ENCODE measurements at places on chromosomes 1 and 21.

DNA sequence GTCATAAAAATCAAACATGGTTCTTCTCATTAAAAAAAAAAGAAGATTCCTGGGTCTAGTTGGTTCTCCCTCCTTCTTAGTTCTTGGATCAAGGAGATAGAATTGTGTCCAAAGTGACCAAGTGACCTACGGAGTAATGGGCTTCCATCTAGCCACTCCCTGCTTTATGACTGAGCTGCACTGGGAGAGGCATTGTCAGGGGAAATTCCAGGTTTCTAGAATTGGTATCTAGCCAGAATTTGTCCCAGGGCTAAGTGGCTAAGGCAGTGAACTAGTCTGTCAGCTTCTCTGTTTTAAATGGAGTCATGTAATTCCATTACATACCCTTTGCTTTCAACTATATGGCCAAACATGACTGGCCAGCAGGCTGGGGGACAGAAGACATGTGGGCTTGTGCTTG is 40.1 kb upstream of the ERG start:
- no peak for DNase-seq

DNA sequence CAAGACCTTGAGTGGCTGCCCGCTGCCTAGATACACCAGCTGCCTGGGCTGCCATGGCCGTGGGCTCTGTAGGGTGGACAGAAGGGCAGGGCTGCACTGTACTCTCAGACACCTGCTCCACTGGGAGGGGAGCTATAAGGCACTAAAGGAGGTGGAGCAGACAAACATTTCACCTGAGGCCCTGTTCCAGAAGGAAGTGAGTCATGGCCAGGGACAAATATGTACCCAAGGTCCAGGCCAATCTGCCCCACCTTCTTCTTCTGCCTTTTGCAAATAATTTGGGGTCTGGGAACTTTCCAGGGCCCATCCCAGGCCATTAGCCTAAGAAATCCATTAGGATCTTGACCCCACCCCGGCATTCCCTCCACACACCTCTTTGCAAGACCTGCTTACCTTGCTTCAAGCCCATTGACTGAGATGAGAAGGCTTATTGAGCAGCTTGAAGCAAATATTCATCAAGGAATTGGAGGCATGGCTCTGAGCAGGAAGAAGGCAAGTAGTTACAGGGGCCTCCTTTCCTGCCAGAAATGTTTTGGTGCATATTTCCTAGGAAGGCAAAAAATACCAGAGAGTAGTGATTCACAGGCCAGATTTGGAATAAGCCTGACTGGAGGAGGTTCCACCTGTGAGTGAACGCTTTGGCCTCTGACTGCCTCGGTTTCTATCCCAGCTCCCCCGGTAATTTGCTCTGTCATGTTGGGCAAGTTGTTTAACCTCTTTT is at the start of gene CAPN8:
Gene CAPN8 (minus strand): TSS at position 110 of the 721 bp plus-strand sequence. CDS start 55 bp downstream, at position 55.
- DNase-seq = no peak

GRCh38 chr1:231386466-231386865 is 35.6 kb downstream of the EGLN1 start:
- no peak for DNase-seq

GRCh38 chr1:211566431-211567025 is 12.4 kb downstream of the SLC30A1 start:
- DNase-seq = no peak

GRCh38 chr1:170267317-170267716 is 121.6 kb downstream of the NTMT2 start:
- DNase-seq = no peak

DNA sequence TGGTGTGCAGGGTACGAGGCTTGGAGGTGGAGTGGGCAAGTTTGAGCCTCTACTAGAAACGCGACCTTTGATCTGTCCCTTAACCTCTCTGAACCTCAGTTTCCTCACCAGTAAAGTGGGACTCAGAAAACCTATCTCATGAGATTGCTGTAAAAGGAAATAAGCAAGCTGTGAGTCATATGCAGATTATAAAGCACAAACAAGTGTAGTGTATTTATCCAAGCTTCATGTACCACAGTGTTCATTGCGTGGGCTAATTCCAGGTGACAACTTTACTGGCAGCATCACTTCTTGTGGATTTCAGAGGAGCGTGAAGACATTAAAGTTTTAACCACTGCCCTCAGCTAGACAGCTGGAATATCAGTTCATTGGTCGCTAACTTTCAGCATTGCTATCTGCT is 44.4 kb downstream of the ZNF697 start:
- DNase-seq = no peak

DNA sequence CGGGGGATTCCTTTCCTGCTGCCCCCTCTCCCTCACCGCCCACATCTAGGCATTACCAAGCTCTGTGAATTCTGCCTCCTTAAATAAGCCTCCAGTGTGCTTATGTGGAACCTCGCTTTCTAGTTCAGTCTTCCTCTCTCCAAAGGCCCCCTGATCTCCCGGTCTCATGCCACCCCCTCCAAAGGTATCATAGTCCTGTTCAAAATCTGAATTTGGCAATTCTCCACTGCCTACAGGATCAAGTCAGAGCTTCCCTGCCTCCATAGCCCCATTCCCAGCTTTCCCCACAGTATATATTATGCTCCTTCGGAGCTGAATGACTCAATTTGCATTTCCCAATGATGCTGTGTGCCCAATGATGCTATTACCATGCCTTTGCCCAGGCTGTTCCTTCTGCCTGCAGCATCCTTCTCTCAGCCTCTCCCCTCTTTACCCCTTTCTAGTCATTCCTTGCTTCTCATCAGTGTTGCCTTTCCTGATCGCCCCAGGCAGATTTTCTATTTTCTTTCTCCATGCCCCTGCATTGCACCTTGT is 1.7 kb downstream of the AZIN2 start:
- no peak for DNase-seq

DNA sequence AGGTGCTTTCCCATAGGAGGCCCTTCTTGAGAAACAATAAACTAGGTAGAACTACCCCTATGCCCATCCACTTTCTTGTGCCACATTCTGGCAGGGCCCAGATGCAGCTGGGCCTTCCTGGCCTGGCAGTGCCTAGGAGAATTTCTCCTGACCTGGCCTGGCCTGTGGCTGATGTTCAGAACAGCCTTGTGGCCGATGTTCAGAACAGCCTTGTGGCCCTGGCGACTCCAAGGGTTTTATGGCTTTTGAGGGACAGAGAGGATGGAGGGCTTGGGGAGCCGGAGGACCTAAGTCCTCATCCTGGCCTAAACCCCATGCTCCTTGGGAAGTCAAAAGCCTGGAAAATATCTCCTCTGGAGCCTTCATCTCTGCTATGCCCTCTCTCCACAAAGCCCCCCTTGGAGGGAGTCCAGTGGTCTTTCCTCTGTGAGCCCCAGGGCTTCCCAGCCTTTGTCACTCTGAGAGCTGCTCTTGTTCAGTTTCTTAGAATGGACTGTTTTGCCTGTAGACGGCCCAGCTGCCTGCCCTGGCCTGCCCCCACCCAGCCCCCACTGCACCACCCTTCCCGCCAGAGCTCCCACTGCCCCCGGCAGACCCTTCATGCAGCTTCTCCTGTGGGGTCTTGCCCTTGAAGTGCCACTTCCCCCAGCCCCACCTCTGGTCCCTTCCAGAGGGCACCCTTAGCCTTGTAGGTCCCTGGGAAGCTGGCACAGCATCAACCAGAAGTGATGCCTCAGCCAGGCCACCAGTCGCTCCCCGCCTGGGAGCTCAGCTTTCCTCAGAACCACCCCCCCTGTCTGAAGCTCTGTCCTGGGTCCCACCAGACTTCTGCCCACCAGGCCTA is 7.0 kb downstream of the GPR37L1 start:
- no peak for DNase-seq

GRCh38 chr1:26170472-26170821 is 739 bp downstream of the ZNF593 start:
- DNase-seq = no peak

- DNase-seq = no peak
Measured at GRCh38 chr21:34074283-34075090, 1.1 kb downstream of the MRPS6 start.

DNA sequence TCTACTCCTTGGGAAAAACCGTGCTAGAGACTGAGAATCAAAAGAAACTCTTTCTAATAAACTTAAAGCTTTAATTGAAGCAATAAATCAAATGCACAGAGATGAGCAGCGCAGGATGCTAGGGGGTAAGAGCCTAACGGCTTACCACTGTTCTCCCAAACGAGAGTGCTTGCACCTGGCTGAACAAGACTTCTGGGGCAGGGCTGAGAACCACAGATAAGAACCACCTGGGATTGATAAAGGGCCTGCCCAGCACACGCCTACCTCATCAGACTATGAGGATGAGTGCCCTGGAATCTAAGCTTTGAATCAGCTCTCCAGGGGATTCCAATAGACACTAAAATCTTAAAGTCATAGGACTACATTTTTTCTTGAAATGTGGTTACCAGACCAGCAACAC is 43.3 kb downstream of the KRTAP19-8 start:
- no peak for DNase-seq

GRCh38 chr1:225658041-225658440 is 5.1 kb upstream of the ENAH start:
- no peak for DNase-seq

DNA sequence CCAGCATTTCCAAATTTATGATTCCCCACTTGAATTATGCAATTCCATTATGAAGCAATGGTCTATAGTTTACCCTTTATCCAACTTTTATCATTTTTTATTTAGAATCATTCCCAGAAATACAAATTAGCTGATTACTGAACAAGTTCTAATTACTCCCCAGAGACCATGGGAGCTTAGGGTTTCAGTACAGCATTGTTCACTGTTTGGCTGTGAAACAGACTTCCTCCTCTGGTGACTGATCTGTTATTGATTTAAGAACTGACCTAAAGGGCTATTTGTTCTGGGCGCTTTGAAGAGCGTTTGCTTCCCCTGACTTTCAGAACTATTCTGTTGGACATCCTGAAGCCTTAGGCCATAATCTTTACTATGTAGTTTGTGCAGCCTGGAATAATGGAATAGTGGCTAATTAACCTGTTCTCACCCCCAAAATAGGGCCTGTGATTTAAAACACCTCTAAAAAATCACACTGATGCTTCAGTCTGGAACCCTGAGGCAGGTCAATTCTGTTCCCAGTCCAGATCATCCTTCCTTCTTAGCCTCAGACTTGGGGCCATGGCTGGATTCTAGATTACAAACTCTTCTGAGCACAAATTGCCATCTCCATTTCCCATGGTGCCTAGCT is 58.7 kb downstream of the ALG14 start:
- no peak for DNase-seq

DNA sequence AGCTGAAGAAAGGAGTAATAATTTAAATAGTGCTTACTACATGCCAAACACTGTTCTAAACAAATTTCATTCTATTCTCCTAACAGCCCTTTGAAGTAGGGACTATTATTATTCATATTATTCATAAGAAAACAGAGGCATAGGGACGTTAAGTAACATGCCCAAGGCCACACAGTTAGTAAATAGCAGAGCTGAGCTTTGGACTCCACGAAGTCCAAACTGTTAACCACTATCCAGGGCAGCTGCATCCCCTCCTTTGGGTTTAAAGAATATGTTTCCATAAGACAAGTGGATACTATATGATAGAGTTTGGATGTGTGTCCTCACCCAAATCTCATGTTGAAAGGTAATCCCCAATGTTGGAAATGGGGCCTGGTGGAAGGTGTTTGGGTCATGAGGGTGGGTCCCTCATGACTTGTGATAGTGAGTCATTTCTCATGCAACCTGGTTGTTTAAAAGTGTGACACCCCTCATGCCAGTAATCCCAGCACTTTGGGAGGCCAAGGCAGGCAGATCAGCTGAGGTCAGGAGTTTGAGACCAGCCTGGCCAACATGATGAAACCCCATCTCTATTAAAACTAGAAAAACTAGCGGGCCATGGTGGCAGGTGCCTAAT is 144.0 kb upstream of the CXADR start:
- DNase-seq = no peak

DNA sequence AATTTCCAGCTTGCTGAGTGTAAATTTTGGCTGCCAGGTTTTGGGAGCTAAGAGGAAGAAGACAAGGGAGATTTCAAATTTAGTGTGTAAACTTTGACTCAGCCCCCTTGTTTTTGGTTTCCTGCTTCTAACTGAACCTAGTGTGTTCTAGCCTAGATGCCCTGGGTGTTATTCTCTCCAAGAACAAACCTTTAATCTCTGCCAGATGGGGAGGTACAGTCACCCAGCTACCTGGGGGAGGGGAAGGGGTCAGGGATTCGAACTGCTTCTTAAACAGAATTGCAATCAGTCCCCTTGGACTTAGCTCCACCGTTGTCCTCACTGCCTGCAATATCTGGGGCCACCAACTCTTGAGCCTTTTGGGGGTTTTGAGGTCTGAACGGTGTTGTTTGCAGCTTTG is 238.9 kb downstream of the KIF26B start:
- DNase-seq = no peak

DNA sequence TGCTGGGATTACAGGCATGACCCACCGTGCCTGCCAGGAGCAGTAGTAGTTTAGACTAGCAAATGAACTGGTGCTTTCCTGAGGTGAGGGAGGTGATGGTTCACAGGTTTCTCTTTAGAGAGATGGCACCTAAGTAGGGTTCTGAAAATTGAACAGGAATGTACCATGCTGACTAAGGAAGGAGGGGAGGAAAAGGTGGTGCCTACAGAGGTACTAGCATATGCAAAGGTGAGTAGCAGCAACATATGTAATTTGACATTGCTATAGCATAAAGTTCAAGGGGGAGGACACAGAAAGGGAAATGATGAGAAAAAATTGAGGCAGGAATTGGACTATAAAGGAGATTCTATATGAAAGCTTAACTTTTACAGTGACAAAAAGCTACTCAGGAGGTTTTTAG is 65.9 kb upstream of the RBM34 start:
- DNase-seq = no peak

- DNase-seq = no peak
Measured at GRCh38 chr1:89545264-89546038, 20.8 kb downstream of the LRRC8B start.

GRCh38 chr1:24745711-24746413 is 615 bp downstream of the CLIC4 start:
- no peak for DNase-seq

GRCh38 chr1:242452573-242452972 is 71.9 kb downstream of the PLD5 start:
- no peak for DNase-seq

DNA sequence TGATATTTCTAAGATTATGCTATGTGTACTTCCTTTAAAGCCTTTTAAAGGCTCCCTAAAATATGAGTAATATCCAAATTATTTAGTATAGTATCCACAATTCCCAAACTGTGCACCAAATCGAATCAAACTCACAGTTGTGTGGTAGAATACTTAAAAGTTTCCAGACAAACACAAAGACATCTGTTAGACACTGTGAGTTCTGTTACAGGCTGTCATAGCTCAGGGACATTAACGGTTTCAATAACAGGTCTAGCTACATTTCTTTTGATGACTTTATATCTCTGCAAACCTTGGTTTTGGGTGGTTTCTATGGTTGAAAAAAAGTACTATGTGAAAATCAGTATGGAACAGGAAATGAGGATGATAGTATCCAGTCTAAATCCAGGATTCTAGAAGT is 36.9 kb upstream of the NEK7 start:
- no peak for DNase-seq
